ENCODE measurements at places on chromosomes 5 and 9.
A peak's percentile ranks its signal among the peaks of the same experiment; 100 is the strongest.

- no peak for DNase-seq
Observed at GRCh38 chr9:74562611-74563010, 65.5 kb downstream of the RORB start.

GRCh38 chr9:134136118-134136995, 475 bp downstream of the WDR5 start:
- DNase-seq = peak; percentile 58

GRCh38 chr9:120413121-120414048, 166.6 kb downstream of the CDK5RAP2 start:
- no peak for DNase-seq

- no peak for DNase-seq
Observed at GRCh38 chr5:38413696-38414095, 142.8 kb downstream of the LIFR start.

DNA sequence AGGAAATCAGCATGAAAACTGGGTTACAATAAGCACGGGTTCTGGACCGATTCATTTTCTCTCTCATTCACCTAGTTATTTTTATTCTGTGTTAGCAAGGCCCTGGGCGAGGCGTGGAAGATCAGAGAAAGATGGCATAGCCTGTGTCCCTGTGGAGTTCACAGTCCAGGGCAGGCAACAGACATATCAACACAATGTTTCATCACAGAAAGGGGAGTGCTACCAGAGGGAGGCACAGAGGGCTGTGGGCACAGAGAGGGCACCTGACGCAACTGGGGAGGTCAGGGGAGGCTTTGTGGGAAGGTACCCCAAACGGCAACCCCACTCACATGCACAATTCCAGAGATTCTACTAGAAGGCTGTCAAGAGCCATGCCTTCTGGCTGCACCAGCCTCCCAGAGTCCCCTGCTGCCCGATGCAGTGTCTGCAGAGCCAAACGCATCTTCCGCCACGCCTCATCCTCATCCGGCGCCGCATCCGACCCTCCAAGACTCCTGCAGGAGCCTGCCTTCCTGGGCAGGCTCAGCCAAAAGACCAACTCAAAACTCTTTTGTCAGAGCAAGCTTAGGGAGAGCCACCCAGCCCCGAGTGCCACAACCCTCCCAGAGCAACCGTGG, 1.4 kb downstream of the FAM193B start:
- DNase-seq = peak; percentile 55

DNA sequence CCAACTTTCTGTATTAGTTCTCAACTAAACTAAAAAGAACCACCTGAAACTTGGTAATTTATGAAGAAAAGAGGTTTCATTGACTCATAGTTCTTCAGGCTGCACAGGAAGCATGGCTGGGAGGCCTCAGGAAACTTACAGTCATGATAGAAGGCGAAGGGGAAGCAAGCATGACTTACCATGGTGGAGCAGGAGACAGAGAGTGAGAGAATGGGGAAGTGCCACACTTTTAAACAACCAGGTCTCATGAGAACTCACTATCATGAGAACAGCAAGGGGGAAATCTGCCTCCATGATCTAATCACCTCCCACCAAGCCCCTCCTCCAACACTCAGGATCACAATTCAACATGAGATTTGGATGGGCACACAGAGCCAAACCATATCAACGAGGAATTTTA, 123.5 kb downstream of the DEPDC1B start:
- no peak for DNase-seq

DNA sequence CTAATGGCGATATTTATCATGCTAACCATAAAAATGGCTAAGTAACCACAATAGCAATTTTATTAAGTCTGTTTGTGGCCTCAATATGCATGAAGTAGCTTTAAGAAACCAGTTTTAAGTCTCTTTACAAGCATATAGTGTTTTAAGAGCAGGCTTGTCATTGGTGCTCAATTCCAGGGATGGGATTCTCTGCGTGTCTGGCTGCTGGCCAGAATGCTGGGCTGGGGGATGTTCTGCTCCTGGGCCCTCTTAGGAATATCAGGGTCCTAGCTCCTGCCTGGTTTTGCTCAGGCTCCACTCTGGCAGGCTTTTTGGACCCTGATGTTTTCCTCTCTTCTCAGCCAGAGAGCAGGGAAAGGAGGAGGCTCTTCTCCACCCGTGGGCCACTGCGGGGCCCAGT, 127.2 kb downstream of the PDE8B start:
- DNase-seq = peak; percentile 47

DNA sequence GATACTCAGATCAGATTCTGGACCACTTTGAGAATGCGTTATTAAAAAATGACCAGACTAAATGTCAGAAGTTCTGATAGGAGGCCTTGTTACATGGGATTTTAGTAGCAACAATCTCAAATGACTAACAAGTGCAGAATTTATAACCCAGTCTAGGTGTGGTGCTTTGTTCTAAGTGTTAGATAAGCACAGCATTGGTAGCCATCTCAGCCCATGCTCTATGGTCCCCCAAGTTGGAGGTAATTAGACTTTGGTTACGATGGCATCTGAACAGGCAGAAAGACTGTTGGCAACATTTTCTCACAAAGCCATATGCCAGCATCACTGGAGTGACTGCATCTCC, 140.4 kb upstream of the RPS23 start:
- DNase-seq = no peak

DNA sequence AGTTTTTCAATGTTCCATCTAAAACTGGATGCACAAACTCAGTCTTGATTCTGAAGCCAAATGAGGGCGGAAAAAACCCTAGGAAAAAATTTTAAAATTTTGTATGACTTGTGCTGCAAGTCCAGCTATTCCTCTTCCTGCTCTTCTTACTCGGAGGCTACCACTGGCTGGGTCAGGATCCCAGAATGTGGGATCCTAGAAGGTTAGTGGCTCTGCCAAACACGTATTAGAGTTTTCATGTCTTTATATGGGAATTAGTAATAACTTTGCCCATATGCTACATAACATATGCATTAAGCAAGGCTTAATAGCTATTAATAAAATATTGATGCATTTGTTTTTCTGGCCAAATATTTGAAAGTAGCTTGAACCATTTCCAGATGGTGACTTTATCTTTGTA, 458.3 kb downstream of the AGTPBP1 start:
- no peak for DNase-seq

DNA sequence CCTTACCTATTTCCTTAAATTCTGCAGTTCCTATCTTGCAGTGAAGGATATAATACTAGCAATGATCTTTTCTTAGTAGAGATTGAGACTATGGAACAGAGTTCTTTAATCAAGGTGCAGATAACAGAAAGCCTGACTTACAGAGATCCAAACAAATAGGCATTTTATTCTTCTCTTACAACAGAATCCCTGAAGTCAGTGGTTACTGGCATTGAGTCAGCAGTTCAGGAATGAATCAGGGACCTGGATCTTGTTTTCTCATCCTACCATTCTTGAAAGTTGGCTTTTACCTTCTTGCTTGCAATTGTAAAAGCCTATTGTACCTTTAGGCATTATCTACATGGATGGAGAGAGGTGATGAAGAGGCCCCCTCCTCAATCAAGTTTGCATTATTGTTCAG, 47.5 kb upstream of the TLE4 start:
- DNase-seq = no peak
